ENCODE measurements at places on chromosomes 3 and 15.

- DNase-seq = no peak
These were observed 247.8 kb downstream of the ALCAM start for GRCh38 chr3:105614288-105615030.

GRCh38 chr3:167743799-167744198 is 8.3 kb downstream of the SERPINI1 start:
- DNase-seq = no peak

- no peak for DNase-seq
These were observed 162.2 kb downstream of the PLD1 start for GRCh38 chr3:171648069-171648468.

DNA sequence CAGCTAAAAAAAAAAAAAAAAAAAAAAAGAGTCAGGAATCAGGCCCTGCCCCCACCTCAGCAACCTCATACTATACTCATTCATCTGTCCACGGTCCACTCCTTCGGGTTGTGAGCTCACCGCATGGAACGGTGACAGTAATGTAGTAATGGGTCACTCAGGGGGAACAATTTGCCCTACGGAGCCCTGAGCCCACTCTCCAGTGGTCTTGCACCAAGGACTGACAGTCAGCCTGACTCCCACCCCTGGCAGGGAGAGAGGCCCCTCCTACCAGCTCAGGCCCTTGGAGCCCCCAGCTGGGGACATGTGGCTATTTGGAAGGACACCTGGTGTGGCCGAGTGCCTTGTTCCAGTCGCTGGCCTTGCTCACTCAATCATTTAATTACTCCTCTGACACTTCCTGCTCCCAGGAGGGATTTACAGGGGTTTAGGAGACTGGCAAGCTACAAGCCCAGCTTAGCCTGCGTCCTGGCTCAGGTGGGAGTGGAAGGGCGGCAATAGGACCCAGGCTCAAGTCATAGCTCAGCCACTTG is 19.9 kb upstream of the CACNA2D2 start:
- no peak for DNase-seq

GRCh38 chr15:58264053-58264971 is 126.1 kb downstream of the AQP9 start:
- DNase-seq = no peak

- no peak for DNase-seq
These were observed 26.0 kb downstream of the XPC start for GRCh38 chr3:14152233-14152962.

GRCh38 chr3:147735616-147736015 is 326.5 kb downstream of the ZIC1 start:
- DNase-seq = no peak

- DNase-seq = no peak
These were observed 33.8 kb downstream of the MBNL1 start for GRCh38 chr3:152302521-152303021.

DNA sequence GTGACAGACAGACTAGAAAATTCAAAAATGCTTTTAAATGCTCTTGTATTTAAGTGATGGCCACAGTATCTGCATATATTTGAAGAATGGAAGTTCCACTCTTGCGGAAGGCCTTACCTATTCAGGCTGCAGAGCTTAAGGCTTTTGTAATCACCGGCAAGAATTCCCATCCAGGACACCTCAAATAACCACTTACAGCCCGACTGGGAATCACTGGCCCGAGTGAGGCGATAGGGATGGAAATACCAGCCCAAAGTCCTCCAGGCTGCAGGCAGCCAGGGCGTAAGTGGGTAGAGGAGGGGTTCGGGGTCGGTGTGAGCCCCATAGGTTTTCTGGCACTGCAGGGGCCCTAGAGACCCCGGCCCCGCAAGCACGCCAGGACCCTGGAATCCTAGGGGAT is 9.5 kb downstream of the CMTM7 start:
- DNase-seq = no peak

DNA sequence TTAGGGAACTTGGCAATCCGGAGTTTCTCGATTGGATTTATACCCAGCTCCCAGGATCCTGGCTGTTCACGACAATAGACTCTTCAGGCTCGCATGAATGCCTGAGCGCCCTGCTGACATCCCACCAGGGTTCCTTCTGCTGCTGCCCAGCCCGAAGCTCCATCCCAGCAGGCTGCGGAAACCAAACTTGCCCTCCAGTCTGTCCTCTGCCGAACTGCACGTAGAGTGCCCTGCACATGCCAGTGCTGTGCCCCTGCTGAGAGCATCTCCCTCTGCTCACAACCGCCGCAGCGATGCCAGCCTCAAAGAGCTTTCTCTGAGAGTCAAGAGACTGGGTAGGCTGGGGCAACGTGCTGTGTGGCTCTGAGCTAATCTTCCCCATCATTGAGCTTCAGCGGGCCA is 6.9 kb downstream of the ADAMTS7 start:
- no peak for DNase-seq

- no peak for DNase-seq
These were observed 9.8 kb downstream of the HEG1 start for GRCh38 chr3:125045965-125046364.

- no peak for DNase-seq
These were observed 7.9 kb upstream of the SRP14 start for GRCh38 chr15:40046721-40047414.

- no peak for DNase-seq
These were observed 369.0 kb downstream of the ULK4 start for GRCh38 chr3:41592753-41593510.

DNA sequence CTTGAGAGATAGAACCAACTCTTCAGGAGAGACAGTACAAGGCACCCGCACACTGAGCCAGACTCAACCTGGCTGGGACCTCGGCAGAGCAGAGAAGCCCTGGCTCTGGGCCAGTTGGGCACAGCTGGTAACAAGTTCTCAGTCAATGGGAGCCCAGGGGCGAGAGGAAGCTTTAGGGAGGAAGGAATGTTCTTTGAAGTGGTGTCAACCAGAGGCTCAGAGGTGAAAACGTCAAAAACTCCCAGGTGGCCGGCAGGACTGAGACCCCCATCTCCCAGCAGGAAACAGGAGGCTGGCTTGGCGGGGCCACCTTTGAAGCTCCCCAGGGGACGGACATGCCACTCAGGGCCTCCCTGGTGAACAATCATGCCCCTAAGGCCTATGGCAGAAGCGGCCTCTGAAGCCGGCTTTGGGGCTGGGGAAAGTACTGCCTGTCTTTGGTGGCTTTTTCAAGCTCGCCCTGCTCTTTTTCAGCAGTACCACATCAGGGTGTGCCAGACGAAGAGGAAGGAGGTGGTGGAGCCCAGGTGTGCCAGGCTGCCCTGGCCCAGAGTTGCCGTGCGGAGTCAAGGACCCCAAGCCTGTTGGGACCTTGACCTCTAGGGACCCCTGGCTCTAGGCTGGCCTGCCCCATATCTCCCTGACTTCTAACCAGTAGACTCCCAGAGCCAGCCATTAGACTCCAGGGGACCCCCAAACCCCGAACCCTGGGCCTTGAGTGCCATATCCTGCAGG is 16.7 kb upstream of the TBC1D21 start:
- no peak for DNase-seq

- no peak for DNase-seq
These were observed 6.8 kb upstream of the TRIM69 start for GRCh38 chr15:44729408-44730127.

GRCh38 chr3:46578973-46579755 is 13.1 kb upstream of the LRRC2 start:
- DNase-seq = no peak

DNA sequence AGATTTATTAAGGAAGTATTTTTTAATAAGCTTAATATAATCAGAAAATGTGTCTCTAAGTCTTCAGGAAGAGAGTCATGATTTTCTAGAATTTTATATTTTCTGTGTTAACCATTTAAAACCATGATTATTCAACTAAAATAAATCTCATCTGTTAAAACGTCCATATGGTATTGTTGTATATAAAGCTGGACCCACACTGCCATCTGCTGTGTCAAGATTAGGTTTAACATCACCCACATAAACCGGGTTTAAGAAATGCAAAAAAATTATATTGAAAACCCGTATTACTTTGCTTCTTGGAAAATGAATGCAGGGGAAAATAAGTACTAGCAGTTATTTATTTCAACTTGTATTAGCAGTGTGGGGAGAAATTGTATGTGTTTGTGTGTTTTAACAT is 9.5 kb upstream of the CCDC66 start:
- no peak for DNase-seq

- DNase-seq = no peak
These were observed 301.8 kb upstream of the PROK2 start for GRCh38 chr3:72086743-72087087.

- DNase-seq = no peak
These were observed 60.5 kb downstream of the LPP start for GRCh38 chr3:188214442-188214841.

GRCh38 chr3:78670746-78671145 is 1097.1 kb downstream of the ROBO1 start:
- no peak for DNase-seq

- DNase-seq = no peak
These were observed 768 bp downstream of the ANO10 start for GRCh38 chr3:43620831-43621655.

GRCh38 chr3:13902648-13903238 is 22.9 kb upstream of the WNT7A start:
- no peak for DNase-seq

DNA sequence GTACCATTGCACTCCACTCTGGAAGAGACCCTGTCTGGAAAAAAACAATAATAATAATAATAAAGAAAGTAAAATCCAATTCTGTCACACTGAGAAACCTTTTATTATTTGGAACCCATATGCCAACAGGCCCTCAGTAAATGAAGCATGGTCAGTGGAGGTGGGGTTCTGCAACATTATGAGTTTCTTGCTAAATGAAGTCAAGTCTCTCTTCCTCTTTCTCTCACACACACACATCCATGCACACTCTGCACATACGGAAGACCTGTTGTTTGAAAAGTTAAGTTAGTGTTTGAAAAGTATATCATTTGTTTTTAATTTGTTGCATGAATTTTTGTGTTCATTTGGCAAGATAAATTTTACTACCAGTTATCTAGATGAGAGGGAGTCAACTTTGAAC is 27.8 kb downstream of the GAP43 start:
- DNase-seq = no peak

DNA sequence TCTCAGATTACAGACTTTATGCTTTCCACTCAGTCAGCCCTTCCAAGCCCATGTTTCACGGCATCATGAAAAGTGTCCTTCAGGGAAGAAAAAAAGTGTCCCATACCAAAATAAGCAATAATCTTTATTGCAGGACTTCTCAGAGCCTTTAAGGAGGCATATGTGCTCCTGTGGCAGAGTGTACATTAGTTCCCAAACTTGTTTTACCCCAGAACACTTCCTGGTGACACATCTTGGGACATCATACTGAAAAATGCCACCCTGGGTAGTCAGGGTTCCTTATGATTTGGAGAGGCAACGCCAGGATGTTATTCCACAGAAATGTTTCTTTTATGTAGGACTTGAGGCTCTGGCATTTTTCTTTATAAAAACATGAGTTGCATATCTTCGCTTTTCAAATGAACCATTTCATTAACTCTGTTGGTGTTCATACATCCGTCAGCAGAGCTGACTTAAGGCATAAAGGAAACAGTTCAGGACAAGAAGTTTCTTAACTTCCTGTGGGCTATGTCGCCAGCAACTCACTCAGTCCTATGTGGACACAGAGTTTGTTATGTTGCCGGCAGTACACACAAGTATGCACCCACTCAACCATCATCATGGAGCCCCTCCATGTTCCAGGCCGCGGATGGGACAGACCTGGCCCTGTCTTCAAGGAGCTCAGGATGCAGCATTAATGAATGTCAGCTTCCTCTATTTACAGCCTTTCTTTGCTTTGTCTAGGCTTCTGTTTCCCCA is 63.8 kb downstream of the CASR start:
- DNase-seq = no peak

GRCh38 chr3:39935261-39935660 is 125.9 kb downstream of the MYRIP start:
- no peak for DNase-seq

- no peak for DNase-seq
These were observed 128.0 kb downstream of the SRGAP3 start for GRCh38 chr3:9121366-9122001.

DNA sequence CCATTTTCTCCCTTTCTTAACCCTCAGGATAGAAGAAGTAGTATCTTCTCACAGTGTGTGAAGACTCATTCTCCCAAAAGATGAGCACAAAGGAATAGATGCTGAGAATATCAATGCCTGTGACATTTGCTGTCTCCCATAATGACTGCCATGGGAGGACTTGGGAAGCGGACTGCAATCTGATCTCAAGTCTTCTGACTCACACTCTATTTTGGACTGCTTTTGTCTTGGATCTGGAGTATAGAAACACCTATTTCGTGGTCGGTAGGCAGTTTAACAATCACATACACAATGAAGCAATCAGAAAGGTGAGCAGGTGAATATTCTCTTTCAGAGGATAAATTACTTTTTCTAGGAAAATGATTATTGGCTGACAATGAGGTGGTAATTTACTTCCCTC is 852.0 kb downstream of the FHIT start:
- DNase-seq = no peak

DNA sequence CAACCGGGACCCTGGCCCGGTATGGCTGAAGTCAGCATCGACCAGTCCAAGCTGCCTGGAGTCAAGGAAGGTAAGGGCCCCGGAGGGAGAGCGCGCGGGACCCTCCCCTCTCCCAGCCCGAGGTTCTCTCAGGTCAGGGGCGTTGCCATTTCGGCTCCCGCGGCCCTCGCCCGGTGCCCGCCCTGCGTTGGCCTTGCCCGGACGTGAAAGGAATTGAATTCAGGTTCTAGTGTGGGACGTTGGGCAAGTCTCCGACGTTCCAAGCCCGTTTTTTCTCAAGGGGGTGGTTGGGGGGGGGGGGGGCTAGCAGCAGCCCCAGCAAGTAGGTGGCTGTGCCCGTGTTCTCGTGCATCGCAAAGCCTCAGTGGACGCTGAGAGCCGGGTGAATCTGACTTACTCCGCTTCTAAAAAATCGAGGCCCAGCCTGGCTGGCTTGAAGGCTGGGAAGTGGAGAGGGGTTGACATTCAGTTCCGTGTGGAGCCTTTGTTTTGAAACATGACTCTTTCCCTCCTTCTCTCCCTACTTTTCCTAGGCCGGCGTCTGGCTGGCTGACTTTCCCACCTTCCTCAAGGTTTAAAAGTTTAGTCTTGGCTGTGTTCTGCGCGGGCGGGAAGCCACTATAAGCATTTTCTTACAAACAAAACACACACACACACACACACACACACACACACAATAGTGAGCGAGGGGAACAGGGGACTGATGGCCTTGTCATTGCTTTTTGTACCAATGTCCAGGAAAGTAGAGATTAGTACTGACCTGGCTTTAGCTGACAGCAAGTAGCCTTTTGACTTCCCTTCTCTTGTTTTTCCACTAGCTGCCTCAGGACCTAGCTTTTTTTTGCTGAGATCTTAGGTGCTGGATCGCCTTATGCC is at the start of gene UTS2B:
Gene UTS2B (minus strand): TSS at position 873 of the 876 bp plus-strand sequence. CDS start 48,337 bp downstream, outside the sequence.
- no peak for DNase-seq

- DNase-seq = no peak
These were observed 1.8 kb upstream of the ZSCAN2 start for GRCh38 chr15:84598993-84599392.

DNA sequence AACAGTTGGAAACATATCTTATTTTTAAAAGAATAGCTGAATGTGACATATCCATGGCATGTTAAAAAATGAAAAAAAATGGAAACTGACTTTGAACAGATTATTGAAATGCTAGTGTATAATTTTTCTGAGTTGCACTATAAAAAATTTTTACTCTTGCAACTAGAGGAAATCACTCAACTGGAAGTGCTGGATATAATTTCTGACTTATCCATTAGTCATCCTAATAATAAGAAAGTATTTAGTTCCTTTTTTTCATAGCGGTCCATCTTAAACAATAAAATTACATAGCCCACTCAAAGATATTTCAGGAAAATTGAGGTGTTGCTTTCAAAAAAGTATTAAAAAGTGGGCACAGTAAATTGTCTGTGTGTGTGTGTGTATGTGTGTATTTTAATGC is 80.7 kb downstream of the MBNL1 start:
- DNase-seq = no peak
